Stimulated activated CD8-positive, alpha-beta memory T cell treated with anti-CD3 and anti-CD28 coated beads, Interleukin-15, amount 100 ng/mL, for 48 hours (primary cell): ENCODE measurements at places on chromosomes 7 and 10.

DNA sequence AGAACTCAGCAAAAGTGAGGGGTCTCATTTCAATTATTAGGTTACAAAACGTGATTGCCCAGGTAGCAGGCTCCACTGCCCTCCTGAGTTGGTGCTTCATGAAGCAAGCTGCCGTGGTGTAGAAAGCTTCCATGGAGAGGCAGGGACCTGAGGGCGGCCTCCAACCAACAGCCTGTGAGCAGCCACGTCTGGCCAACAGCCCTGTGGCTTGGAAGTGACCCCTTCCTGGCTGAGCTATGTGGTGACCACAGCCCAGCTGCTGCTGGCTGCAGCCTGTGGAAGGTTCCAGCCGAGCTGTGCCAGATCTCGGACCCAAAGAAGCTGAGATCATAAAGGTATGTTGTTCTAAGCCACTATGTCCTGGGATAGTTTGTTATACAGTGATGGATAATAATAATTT is 122.5 kb upstream of the KLF6 start:
- DNase-seq: no peak

GRCh38 chr10:116143673-116144222 is 129.3 kb downstream of the GFRA1 start:
- no peak for DNase-seq

GRCh38 chr7:34902182-34902581 is 135.1 kb downstream of the DPY19L1 start:
- DNase-seq: no peak

DNA sequence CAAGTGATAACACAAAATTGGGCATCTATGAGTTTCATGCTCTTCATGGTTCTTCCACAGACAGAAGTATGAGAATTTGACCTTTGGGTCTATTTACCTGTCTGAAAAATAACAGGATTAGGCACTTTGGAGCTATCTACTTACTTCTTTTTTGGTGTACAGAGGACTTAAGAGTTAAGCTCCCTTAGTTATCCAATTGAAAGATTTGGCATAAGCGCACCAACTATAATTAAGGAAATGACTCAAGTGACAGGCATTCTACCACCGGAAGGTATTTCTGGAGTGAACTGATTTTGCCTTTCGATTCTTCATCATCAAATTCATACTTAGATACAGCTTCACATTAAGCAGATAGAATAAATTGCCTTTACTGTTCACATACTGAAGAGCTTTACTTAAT is 43.9 kb downstream of the IFIT5 start:
- DNase-seq: no peak

- no peak for DNase-seq
Observed at GRCh38 chr7:6631605-6632004, 5.5 kb upstream of the ZNF316 start.

- no peak for DNase-seq
Observed at GRCh38 chr10:22875581-22875980, 52.3 kb upstream of the ARMC3 start.

DNA sequence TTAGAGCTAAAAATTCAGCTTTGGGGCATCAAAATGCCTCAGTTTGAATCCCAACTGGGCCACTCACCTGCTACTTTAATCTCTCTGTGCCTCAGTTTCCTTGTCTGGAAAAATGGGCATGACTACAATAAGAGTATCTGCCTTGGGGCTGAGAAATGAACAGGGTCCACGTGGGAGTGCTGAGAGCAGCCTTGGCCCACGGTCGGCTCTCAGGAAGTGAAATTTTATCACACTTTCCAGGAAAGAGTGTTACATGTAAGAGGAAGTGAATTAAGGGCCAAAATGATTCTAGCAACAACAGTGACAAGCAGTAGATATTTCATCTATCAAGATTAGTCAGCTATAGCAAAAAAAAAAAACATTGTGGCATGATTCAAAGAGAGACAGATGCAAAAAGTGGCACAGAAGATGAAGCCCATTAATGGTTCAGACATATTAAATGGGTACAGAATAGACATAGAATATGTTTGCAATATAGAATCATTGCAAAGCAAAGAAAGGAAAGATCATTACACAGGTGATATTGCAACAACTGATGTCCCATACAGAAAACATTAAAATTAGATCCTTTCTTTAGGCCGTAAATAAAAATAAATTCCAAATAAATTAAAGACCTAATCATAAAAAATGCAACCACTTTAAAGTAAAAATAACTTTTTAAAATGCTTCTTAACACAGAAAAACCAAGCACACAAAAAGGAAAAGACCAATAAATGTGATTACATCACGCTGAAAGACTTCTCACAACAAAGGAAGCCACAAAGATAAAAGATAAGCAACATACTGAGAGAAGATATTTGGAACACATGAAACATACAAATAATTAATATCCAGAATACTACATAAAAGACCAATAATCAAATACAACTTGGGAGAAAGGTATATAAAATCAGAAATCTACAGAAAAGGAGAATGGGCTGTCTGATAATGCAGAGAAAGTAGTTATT is 4.3 kb downstream of the TMEM273 start:
- peak; percentile 42 for DNase-seq

DNA sequence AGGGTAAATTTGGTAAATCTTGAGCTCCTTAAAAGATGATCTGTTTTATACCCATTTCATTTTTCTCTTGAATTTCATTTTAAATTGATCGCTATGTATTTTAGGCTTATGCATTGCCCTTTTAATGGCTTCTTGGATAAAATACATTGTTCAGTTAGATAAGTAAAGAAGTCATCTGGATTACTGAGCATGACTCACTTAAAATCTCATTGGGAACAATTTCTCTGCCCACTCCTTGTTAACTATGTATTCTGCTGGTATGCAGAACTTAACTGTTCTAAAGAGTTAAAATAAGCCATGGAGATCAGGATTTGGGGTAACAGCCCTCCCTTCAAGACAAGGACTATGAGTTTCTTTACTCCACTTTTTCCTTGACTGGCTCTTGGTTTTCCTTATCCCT is 134.2 kb downstream of the SND1 start:
- DNase-seq: no peak

DNA sequence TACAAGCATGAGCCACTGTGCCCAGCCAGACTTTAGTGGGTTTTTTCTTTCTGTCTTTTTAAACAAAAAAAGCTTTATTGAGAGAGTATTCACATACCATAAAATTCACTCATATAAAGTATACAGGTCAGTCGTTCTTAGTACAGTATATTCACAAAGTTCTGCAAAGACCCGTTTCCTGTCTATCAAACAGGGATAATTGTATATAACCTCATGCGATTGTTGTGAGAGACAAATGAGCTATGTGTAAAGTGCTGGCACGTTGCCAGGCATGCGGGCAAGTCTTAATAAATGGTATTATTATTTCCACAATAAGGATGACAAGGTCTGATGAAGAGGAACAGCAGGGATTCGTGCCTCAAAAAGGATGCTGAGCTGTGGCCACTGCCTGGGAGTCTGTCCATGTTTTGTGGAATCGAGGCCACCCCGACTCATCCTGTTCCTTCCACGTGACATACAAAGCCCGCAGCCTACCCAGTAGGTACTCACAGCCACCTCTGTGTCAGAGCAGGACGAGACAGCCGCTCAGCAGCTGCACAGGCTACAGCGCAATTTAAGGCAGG is 51.6 kb downstream of the SMKR1 start:
- peak; percentile 27 for DNase-seq

DNA sequence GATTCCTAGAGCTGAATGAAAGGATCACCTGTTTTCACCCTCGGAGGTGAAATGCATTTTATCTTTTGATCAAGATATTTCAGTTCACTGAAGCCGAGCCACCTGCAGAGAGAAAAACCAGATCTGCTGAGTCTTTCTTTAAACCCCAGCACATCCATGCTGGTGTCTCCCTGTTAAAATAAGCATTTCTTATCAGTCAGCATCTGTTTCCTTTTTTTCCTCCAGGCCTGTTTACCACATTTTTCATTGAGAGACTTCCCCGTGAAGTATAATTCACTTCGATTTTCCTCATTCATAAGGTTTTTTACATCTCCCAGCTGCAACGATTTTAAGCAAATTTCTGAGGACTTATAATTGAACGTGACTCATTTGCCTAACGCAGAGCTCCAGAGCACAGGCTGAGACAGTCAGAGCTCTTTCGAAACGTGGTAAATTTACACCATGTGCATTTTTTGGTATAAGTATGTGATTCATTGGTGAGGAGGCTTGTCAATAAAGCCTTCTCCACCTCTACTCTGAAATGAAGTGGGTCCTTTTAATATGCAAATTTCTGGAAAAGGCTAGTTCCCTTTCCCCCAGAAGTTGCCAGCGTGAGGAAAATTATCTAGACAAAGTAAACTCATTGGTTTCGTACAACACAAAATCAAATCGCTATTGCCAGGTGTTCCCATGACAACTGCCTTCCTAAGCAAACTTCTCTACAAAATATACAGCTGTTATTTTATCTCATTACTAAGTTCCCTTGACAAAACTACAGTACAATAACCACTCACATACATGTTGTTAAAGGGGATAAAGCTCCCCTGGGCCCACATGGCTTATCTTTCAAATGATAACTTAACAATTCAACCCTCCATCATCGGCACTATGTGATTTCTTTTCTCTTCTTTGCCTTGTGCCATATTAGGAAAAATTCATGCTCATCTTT is 374.8 kb upstream of the AKR1E2 start:
- no peak for DNase-seq

GRCh38 chr7:155169498-155170065 is 99.5 kb downstream of the HTR5A start:
- no peak for DNase-seq

DNA sequence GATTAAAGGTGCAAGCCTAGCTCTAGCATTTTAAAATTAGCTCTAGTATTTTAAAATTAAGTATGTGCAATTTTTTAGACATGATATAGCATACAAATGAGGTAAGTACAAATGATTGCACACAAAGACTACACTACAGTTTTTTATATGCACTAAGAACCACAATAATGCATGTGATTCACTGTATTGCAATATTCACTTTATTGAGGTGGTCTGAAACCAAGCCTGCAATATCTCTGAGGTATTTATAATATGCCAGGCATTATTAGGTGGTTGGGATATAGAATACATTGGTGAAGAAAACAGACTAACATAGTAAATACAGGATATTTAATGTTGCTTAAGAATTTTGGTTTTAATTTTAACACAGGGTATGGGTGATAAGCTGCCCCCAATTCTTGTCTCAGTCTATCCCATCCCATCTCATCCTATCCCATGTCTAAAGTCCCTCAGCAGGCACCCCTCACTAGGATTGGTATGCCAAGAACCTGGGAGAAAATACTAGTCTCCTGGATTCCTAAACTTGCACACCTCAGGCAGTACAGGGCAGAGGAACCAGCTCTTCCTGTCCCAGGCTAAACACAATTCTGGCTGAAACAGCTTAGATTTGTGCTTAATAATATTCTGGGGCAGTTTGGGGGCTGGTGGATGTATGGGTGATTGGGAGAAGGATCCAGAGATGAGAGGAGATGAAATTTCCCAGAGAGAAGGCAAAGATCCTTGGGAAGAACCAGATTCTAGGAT is 90.4 kb downstream of the HIPK2 start:
- no peak for DNase-seq

DNA sequence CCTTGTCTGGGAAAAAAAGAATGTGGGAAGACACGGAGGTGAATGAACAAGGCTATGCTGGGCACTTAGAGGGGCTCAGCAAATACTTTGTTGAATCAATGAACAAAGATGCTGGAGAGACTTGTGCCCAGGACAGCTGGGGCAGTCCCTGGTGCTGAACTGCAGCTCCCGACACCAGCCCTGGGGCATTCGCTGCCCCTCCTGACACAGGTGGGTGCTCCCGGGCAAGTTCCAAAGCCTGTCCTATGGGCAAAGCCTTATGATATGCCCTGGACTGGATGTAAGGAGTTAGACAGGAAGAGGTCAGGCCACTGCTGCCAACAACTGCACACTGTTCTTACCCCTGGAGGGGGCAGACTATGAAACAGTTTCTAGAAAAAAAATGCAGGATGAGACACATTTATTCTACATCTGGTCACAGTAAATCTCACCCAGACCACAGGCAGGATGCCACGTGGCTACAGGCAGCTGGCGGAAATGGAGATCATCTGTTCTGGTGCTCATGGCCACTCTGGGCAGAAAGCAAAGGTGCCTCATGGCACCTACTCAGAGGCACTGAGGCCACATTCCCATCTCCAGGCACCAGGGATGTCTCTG is 21.9 kb upstream of the FRAT2 start:
- no peak for DNase-seq

DNA sequence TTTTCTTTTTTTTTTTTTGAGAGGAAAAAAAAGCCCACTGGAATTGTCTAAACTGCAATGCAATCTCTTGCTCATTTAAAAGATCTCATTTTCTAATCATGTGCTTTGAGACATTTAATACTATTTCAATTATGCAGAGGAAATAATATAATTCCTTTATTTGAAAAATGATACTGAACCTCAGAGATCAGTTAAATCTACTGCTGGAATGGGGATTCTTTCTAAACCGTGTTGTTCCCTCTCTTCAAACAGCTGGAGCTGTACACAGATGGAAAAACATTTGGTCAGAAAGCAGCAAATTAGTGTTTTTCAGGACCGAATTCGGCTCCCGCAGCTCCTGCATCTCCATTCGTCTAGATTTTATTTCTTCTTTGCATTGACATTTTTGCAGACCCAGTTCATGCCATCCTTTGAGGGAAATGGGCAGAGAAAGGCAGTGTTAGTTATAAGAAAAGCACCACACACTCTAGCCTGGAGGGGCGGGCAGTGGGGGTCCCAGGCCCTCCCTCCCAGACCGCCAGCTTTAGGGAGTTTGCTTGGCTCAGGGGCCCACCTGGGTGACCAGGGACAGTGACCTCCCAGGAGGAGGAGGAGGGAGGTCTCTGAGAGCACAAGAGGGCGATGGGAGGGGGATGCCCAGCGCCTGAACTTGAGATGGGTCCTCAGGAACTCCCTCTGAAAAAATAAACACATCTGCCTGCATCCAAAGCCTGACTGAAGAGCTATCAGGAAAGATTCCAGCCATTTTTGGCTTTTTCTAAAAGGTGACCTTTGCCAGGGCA is 32.4 kb downstream of the TRIM8 start:
- no peak for DNase-seq

DNA sequence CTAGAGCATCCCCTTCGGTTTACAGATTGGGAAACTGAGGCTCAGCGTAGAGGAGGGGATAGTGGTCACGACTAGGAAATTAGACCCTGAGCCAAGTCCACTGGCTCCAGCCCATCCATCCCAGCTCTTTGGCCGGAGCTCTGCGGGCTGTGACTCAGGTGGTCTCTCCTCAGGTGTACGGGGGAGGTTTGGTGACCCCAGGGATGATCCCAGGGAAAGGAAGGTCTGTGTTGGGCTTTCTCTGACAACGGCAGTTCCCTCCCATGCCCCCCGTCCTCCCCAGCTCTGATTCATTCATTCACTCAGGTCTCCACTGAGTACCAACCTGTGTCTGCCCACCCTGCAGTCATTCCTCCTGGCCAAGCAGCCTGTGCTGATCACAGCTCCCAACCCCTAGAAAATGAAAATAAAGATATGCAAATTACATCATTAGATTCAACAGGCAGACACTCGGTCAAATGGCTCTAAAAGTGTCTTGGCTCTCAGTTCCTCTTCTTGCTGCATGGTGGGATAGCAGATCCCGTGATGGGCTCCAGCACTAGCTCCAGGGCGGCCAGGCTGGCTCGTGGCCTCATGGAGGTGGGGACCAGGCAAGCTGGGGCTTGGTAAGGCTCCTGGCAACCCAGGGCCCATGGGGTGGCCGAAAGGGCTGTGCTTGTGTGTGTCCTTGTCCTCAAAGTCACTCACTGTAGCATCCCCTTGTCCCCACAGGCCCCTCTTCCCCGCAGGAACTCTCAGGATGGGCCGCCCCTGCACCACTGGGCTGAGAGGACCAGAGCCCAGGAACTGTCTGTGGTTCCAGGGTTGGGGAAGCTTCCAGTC is 37.8 kb downstream of the CLRN3 start:
- DNase-seq: no peak
